ENCODE measurements at places on chromosomes 12 and 14. TPM values are rescaled to one million over a fixed set of nuclear protein-coding genes. Genes with fewer than 3 reads are reported as not detected.

ACAD10 gene
- total RNA-seq: 27.4 TPM

DPPA3 gene
- not detected for total RNA-seq

LRRC43 gene
- total RNA-seq: not detected

CCT2 gene
- 306 TPM for total RNA-seq

DNA sequence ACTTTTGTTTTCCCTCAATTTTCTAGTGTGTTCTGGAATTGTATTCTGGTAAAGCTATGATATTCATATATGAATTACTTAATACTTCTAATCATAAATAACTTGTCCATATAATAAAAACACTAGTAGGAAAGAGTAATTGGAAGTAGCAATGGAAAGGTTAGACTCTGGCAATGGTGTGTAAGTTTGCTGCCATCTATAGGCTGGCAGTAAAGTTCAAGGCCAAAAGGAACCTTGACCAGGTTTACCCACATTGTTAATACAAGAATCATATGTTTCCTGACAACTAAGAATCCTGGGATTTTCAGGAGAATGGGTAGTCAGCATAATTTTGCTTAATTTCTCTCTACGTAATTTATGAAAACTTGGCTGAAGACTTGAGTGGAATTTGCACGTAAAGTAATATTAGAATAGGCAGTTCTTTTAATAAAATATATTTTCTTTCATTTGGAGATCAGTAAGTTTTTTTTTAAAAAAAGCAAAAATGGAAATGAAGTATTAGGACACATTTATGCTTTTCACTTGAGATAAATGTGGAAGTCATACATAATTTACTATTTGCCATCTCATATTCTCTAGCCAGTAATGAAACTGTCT is 926.7 kb downstream of the GALC start:
- H3K4me3 ChIP-seq: no peak overlapping the region
- no peak overlapping the region for H3K27ac ChIP-seq
- peak; percentile 3 for DNase-seq
- H3K36me3 ChIP-seq: no peaks in the 10 kb centered on the region
- no peaks in the 10 kb centered on the region for H3K4me1 ChIP-seq

DNA sequence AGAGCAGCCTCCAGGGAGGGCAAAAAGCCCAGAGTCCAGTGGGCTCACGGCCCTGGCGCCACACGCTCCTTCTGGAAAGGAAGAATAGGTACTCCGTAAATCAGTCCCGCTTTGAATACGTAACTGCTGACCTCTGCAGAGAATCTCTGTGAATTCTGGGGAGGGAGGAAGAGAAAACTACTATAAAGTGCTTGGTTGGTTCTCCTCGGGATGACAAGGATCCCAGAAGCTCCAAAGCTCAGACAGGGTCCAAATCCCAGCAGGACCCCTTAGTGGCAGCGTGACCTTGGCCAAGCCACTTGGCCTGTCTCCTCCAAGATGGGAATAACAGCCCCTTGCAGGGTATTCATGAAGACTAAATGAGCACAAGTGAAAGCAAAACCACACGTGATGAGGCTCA is 31.7 kb downstream of the ANO2 start:
- no peak overlapping the region for H3K4me3 ChIP-seq
- peaks cover 62% of the 10 kb centered on the region for H3K27me3 ChIP-seq
- DNase-seq: no peak
- no peak overlapping the region for H3K27ac ChIP-seq
- H3K4me1 ChIP-seq: no peaks in the 10 kb centered on the region

GRCh38 chr12:91127751-91128150 is 16.5 kb upstream of the LUM start:
- H3K27ac ChIP-seq: peak overlapping the region; percentile 80
- H3K4me1 ChIP-seq: peaks cover 32% of the 10 kb centered on the region
- no peaks in the 10 kb centered on the region for H3K27me3 ChIP-seq
- H3K4me3 ChIP-seq: no peak overlapping the region
- no peaks in the 10 kb centered on the region for H3K36me3 ChIP-seq

GRCh38 chr12:46660719-46661109 is 165.1 kb downstream of the SLC38A4 start:
- H3K36me3 ChIP-seq: no peaks in the 10 kb centered on the region
- peaks cover 52% of the 10 kb centered on the region for H3K4me1 ChIP-seq
- H3K27ac ChIP-seq: peak overlapping the region; percentile 56
- no peak overlapping the region for H3K4me3 ChIP-seq
- no peak for DNase-seq
- H3K27me3 ChIP-seq: no peaks in the 10 kb centered on the region

DNA sequence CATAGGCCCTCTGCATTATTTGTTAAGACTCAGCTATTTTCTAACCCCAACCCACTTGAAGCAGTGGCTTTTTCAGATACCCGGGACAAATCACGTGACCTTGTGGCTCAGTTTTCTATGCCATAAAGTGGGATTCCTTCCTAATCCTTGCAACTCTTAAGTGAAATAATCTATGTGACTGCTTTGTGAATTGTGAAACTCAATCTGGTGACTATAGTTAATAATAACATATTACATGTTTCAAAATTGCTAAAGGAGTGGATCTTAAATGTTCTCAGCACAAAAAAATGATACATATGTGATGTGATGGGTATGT is 17.3 kb downstream of the EML1 start:
- H3K27me3 ChIP-seq: no peaks in the 10 kb centered on the region
- peaks cover 11% of the 10 kb centered on the region for H3K4me1 ChIP-seq
- no peak overlapping the region for H3K4me3 ChIP-seq
- no peaks in the 10 kb centered on the region for H3K36me3 ChIP-seq

GRCh38 chr12:11882301-11883019 is 188.3 kb upstream of the BCL2L14 start:
- H3K27me3 ChIP-seq: no peaks in the 10 kb centered on the region
- peak; percentile 33 for DNase-seq
- H3K36me3 ChIP-seq: no peaks in the 10 kb centered on the region

GRCh38 chr12:104668274-104668718 is 211.5 kb downstream of the CHST11 start:
- no peaks in the 10 kb centered on the region for H3K36me3 ChIP-seq
- H3K4me1 ChIP-seq: peaks cover 53% of the 10 kb centered on the region
- no peak overlapping the region for H3K27ac ChIP-seq

- no peak for DNase-seq
- no peaks in the 10 kb centered on the region for H3K4me1 ChIP-seq
- H3K27me3 ChIP-seq: no peaks in the 10 kb centered on the region
- no peak overlapping the region for H3K4me3 ChIP-seq
Measured at GRCh38 chr14:63890553-63890952, 37.7 kb downstream of the SYNE2 start.

Data from PC-3 (cell line).